ENCODE measurements at places on chromosomes 4 and X.

- peak; percentile 43 for DNase-seq
These were observed 1.9 kb upstream of the HAUS3 start for GRCh38 chr4:2243681-2244380.

DNA sequence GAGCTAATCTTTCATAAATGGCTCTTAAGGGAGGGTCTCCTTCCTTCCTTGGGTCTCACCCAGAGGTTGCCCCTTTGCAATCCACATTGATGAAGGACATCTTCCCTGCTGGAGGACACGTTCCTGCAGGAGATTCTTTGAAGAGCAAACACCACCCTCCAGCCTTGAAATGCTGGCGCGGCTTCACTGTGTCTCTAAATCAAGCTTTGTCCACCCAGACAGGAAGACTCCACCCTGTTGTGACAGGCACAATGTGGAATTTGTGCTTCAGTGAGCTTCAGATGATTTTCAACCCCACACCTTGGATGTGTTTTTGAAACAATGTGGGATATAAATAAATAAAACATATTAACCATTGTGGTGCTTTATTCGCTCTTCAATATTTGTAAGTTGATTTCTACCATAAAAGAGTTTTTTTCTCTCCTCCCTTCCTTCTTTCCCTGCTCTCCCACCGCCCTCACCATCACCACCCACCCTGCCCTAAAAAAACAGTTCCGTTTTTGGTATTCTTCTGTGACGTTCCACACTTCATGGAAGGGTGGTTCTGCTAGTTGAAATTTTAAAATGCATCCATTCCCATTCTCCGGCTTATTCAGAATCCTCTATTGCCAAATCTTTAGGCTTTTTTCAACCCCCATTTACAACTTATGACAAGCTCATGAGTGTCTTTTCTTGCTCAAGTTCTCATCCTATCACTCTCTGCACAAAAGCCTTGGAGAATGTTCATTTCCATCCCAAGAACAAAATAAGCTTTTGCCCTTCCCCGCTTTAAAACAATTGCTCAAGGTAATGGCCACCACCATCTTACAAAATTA lies 264.3 kb downstream of the RAPGEF2 start:
- peak; percentile 37 for DNase-seq

GRCh38 chr4:86908251-86908657 lies 16.0 kb upstream of the C4orf36 start:
- no peak for DNase-seq

DNA sequence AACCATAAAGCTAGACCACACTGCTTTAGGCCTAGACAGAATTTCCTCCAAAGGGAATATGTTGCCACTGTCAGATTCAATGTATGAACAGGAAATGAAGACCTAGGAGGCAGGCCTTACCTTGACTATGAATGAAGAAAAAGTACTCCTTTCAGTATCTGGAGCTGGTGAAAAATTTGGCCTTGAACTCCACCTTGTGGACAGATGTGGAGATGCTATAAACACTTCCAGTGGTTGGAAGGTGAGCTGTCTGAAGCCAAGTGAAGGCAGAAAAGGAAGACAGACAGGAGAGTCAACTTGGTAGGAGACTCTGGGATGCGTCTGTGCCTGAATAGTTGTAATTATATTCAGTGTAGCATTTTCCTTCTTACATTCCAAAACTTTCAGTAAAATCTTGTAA lies 17.2 kb downstream of the SPIN3 start:
- DNase-seq: peak; percentile 44

DNA sequence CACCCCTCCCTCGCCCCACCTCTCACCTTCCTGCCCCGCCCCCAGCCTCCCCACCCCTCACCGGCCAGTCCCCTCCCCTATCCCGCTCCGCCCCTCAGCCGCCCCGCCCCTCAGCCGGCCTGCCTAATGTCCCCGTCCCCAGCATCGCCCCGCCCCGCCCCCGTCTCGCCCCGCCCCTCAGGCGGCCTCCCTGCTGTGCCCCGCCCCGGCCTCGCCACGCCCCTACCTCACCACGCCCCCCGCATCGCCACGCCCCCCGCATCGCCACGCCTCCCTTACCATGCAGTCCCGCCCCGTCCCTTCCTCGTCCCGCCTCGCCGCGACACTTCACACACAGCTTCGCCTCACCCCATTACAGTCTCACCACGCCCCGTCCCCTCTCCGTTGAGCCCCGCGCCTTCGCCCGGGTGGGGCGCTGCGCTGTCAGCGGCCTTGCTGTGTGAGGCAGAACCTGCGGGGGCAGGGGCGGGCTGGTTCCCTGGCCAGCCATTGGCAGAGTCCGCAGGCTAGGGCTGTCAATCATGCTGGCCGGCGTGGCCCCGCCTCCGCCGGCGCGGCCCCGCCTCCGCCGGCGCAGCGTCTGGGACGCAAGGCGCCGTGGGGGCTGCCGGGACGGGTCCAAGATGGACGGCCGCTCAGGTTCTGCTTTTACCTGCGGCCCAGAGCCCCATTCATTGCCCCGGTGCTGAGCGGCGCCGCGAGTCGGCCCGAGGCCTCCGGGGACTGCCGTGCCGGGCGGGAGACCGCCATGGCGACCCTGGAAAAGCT lies at the start of the genes HTT and HTT-AS:
HTT (plus strand) TSS at position 604 of the 768 bp plus-strand sequence; CDS start at position 749, 145 bp downstream.
HTT-AS (minus strand) TSS at position 461 of the 768 bp plus-strand sequence.
- DNase-seq: peak; percentile 95

- DNase-seq: no peak
These were observed 332.1 kb downstream of the UNC5C start for GRCh38 chr4:95216636-95217035.

- DNase-seq: peak; percentile 74
These were observed 148.7 kb upstream of the CHRDL1 start for GRCh38 chrX:110944311-110944750.

DNA sequence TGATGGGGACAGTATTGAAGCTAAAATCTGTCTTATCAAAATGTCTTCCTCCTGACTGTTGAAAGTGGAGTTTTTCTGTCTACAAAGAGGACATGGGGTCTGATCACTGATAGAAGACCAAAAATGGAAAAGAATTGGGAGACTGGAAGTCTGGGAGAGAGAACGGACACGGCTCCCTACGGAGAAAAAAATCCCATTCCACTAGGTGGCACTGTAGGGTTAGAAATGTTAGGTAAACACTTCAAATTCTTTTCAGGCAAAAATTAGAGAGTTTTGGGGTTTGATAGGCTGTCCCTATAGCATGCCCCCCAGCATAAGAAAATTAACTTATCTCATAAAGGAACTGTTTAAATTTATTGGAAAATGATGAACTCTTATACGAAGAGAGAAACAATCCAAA lies 200.5 kb downstream of the FAM133A start:
- DNase-seq: peak; percentile 44

DNA sequence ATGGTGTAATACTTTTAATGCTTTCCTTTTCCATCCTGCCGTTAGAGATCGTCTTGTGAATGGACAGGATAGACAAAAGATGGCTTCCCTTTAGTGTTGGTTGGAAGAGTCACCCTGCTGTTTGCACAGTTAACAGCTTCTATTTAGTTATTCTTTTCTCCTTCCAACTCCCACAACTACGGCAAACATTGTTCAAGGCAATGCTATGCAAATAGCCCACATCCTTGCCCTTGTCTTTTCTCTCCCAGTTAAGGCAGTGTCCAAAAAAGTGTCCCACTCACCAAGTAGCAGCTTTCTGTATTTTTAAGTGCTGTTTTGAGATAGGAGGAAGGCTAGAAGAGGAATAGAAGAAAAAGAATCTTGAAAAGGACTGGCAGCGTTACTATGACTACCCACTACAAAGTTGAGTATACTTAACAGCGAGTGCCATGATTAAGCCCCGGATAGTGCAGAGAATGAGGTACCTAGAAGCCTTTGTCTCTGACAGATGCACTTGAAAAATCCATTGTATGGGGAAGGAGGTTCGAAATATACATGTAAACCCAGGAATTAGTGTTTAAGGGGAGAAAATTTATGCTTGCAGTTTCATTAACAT lies 12.1 kb upstream of the RUFY3 start:
- DNase-seq: no peak

DNA sequence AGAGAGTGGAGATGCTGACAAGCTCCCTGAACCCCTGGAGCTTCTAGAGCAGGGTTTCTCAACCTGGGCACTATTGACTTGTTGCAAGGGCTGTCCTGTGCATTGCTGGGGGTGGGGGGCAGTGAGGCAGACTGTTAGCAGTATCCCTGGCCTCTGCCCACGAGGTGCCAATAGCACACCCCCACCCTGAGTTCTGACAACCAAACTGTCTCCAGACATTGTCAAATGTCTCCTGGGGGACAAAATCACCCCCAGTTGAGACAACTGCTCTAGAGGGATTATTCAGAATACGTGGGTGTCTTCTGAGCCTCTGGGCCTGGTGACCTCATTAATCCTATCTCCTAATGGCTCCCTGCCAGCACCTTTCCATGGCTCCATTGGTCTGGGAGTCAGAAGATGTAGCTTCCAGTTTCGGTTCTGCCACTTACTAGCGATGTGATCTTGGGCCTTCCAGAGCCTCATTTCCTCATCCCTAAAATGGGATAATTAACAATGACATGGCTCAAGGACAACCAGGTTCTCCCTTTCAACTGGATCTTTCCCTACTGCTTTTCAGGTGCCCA lies 17.6 kb upstream of the PJA1 start:
- no peak for DNase-seq

DNA sequence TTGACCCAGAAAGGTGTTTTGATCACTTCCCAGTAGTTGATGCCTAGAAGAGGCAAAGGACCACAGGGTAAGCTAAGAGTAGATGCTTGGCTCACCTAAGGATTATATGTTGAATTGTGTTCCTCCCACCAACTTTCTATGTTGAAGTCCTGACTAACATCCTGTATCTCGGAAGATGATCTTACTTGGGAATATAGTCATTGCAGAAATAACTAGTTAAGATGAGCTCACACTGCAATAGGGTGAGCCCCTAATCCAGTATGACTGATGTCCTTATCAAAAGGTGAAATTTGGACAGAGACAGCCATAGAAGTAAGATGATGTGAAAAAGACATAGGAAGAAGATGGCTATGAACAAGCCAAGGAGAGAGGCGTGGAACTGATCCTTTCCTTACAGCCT lies 3.3 kb upstream of the HMGB2 start:
- no peak for DNase-seq

- no peak for DNase-seq
These were observed 893.7 kb upstream of the SLIT2 start for GRCh38 chr4:19358015-19358414.

- peak; percentile 2 for DNase-seq
These were observed 124.4 kb downstream of the NBDY start for GRCh38 chrX:56853436-56853835.

- DNase-seq: peak; percentile 0
These were observed 148.6 kb downstream of the GC start for GRCh38 chr4:71635139-71635748.

- DNase-seq: no peak
These were observed 126.5 kb downstream of the DKK2 start for GRCh38 chr4:106909486-106910188.

DNA sequence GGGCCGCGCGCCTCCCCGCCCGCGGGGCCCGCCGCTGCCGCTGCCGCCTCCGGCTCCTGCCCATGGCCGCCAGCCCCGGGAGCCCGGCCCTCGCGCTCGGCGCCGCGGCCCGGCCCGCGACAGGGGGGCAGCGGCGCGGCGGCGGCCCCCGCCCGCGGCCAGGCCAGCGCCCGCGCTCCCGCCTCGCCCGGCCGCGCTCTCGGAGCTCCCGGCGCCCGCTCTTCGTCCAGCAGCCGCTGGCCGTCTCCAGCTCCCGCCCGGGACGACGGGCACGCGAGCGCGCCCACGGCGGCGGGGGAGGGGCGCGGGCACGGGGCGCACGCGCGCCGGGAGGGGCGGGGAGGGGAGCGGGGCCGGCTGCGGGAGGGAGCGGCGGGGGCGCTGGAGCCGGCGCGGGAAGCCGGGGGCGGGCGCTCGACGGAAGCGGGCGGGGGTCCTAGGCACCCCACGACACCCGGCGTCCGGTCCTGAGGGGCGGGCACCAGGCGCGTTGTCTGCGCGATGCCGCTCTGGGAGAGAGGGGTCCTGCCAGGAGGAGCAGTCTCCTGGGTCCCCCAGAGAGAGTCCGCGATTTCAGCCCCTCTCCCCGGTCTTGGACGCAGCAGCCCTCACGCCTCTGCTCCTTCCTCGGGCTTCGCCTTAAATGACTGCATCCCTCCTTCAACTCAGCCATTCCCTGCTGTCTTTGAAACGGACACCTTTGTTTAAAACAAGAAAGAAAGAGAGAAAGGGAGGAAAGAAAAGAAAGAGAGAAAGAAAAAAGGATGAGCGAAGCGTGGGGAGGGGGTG lies 490 bp upstream of the PDZD4 start:
- DNase-seq: peak; percentile 63

DNA sequence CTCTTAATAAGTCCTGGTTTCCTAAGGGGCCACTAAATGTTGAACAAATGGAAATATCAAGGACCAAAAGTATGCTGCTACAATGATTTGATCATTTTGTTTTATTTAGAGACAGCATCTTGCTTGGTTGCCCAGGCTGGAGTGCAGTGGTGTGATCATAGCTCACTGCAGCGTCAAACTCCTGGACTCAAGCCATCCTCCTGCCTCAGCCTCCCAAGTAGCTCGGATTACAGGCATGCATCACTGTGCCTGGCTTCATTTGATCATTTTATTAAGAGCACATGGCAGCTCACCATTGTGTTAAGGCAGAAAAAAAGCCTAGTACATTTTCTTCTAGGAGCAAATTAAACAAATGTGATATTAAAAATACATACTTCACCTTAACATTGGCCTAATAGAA lies 52.7 kb downstream of the DCLK2 start:
- DNase-seq: no peak

DNA sequence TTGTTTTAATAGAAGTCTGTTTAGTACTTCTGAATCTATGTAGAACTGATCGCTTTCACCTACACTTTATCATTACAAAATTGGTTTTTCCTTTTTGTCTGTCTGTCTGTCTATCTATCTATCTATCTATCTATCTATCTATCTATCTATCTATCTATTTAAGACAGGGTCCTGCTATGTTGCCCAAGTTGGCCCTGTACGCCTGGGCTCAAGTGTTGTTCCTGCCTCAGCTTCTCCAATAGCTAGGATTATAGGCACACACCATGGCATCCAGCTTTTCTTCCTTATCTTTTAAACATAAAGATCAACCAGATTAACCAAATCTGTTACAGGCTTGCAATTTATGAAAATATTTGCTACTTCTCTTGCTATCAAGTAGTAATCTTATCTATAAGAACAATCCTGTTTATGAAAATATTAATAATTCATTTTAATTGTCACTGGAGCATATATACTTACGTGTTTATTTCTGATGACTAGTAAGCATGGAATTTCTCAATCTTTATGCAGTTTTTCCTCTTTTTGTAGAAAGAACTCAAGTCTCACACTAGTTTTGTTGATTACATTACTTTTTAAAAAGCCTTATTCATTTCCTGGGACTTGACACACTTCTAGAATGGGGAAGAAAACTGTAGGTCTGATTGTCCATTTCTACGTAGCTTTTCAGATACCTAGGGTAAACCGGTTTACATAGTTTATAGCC lies 24.5 kb downstream of the KIAA0232 start:
- no peak for DNase-seq

- DNase-seq: no peak
These were observed 45.0 kb downstream of the STK32B start for GRCh38 chr4:5096261-5096660.

DNA sequence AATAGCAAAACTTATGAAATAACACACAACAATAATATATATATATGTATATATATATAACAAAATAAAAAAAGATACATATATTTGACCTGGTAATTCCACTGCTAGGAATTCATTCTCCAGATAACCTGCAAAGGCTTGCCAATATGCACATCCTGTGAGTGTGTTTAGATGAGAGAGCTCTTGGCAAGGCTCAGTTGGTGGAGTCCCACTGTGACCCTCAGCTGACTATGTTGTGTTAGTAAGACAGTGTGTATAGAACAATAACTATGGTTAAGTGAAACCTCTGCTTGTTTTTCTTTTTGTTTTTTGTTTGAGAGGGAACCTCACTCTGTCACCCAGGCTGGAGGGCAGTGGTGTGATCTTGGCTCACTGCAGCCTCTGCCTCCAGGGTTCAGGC lies 39.5 kb upstream of the RBMX start:
- DNase-seq: peak; percentile 28

GRCh38 chr4:12724510-12724909 lies 759.6 kb downstream of the RAB28 start:
- DNase-seq: peak; percentile 14
